ENCODE measurements at places on chromosomes 4 and X.

GRCh38 chrX:97398030-97398551 is 514.4 kb downstream of the RPA4 start:
- DNase-seq: peak; percentile 34

- DNase-seq: no peak
Observed at GRCh38 chr4:61044837-61045236, 155.3 kb upstream of the ADGRL3 start.

DNA sequence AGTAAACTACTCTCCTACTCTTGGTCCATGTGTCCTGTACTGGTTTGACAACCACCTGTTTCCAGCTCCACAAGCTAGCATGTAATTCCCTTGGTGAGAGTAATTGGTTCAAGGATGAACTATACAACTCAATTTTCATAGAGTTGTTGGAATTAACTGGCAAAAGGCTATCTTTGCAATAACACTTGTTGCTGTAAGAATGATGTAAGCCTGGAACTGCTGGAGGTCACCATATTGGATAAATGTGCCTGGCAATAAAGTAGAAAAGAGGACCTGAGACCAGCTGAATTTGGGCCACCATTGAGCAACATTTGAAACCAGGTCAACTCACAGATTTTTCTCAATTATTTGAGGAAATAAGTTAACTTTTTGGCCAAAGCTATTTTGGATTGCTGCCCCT is 175.5 kb downstream of the CAMK2D start:
- no peak for DNase-seq

DNA sequence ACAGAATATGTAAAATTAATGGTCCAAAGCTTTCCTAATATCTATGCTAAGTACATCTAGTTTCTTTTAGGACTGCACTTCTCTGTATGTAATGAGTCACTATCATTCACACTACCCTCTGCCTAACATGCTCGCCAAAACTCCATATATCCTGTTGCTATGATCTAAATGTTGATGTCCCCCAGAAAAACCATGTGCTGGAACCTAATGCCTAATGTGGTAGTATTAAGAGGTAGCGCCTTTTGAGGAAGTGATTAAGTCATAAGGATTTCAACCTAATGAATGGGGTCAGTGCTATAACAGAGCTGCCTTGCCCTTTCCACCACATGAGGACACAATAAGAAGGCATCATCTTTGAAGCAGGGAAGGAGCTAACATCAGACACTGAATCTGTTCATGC is 34.9 kb upstream of the NFKB1 start:
- no peak for DNase-seq

- DNase-seq: no peak
Observed at GRCh38 chrX:78455901-78456300, 128.5 kb upstream of the CYSLTR1 start.

DNA sequence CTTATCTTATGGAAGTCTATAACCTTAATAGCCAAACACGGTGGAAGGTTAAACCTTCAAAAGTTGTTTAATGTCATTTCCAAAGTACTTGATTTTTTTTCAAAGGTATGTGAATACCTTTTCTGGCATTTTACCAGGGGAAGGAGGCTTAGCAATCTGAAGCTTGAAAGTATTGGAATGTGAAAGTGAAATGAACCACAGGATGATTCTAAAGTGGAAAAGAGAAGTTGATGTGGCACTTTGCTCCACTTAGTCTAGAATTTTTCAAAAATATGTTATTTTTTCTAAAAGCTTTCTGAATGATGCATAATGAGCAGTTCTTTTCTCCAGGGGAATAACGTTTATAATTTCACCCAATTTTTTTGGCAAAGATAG is 19.2 kb downstream of the PI4K2B start:
- no peak for DNase-seq

Measured in erythroblast (primary cell).